ENCODE measurements at places on chromosomes 1 and 21.

- no peak for DNase-seq
These were observed 16.4 kb downstream of the KNCN start for GRCh38 chr1:46535063-46535462.

GRCh38 chr1:21449906-21450305 lies 10.0 kb downstream of the NBPF3 start:
- DNase-seq = no peak

GRCh38 chr1:219498666-219499065 lies 114.2 kb downstream of the ZC3H11B start:
- no peak for DNase-seq

GRCh38 chr1:28565726-28566125 lies 12.8 kb downstream of the TRNAU1AP start:
- DNase-seq = no peak

GRCh38 chr1:215776336-215776735 lies 209.2 kb downstream of the KCTD3 start:
- no peak for DNase-seq

DNA sequence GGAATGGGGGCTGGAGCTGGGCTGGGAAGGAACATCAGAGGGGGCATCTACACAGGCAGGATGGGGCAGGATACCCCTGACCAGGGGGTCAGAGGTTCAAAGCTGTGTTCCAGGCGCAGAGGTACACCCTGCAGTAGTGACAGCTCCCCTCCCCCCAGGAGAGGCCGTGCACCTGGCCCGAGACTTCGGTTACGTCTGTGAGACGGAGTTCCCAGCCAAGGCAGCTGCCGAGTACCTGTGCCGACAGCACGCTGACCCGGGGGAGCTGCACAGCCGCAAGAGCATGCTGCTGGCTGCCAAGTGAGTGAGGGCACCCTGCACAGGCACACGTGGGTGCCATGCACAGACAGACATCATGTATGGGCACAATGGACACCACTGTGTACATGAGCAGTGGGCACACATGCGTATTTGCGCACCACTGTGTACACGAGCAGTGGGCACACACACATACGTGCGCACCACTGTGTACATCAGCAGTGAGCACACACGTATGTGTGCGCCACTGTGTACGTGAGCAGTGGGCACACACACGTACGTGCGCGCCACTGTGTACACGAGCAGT lies 17.4 kb downstream of the TFAP2E start:
- no peak for DNase-seq
